ENCODE measurements at places on chromosomes 2 and 18. TPM values are rescaled to one million over a fixed set of nuclear protein-coding genes. Genes with fewer than 3 reads are reported as not detected.

SKOR2 gene
- not detected for total RNA-seq

RGPD3 gene
- total RNA-seq = 0.05 TPM

TNS1 gene
- 3.2 TPM for total RNA-seq

SERPINB11 gene
- total RNA-seq = not detected

GRCh38 chr2:59868981-59869380 is 684.5 kb downstream of the BCL11A start:
- H3K4me1 ChIP-seq = no peaks in the 10 kb centered on the region
- H3K36me3 ChIP-seq = no peaks in the 10 kb centered on the region
- no peak overlapping the region for H3K27ac ChIP-seq

DNA sequence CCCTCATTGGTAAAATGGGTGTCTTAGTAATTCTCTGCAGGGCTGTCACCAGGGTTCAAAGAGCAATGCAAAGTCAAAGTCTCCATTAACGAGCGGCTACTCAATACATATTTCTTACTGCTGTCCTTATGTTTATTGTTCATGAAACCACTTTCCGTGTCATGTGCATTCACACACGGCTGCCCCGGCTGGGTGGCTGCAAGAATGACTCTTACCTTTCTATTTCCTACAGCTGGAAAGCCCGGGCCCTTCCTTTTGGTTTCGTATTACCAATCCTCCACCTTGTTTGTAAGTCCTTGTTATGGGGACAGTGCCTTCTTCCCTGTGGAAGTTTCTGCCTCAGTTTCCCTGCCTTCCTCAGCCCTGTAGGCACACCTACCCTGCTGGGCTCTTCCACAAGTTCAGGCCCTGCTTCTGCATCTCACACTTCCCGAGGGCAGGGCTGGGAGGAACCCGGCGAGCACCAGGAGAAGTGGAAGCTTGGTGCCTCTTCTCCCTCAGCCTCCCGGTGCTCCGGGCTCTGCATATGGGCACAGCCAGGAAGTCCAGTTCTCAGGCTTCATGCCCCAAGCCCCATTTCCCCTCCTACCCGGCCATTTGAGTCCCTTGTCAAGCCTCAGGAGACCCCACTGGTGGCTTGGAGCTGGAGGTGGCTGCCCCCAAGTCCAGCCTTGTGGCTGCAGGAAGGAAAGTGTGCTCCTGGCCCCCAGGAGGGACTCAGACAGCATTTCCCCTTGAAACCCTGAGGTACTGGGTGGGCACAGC is 18.7 kb upstream of the ACKR3 start:
- peak; percentile 40 for DNase-seq
- peaks cover 67% of the 10 kb centered on the region for H3K36me3 ChIP-seq

DNA sequence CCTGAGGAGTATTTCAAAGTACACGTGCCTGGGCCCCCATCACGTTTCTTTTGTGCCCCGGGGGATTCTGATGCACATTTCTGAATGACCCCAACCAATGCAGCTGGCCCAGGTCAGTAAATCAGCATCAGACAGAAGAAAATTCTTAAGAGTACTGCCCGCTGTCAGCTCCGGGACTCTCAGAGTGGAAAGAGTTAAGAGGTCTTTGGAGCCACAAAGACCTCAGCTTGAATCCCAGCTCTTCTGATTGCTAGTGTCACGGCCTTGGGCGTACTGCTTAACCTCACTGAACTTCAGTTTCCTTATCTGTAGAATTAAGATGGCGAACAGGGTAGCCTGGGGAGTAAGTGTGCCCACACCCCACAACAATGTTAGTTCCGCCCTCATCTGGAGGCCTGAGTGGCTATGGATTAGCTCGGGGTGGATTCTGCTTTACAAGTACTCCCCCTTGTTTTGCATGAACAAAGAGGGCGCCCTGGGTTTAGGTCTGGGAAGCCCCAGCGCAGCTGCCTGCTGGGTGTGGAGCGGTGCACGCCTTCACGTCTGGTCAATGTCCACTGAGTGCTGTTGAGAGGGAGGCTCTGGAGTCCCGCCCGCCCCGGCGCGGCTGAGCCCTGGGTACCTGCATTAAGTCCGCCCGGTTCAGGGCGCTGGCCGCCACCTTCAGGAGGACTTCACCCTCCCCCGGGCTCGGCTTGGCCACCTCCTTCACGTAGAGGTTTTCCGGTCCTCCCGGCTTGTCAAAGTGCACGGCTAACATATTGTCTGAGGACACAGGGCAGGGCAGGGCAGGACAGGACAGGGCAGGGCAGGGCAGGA is 858 bp downstream of the TP53I3 start:
- no peaks in the 10 kb centered on the region for H3K27me3 ChIP-seq
- H3K27ac ChIP-seq = peak overlapping the region; percentile 85
- H3K4me1 ChIP-seq = peaks cover 21% of the 10 kb centered on the region
- peaks cover 10% of the 10 kb centered on the region for H3K36me3 ChIP-seq
- peak; percentile 58 for DNase-seq

DNA sequence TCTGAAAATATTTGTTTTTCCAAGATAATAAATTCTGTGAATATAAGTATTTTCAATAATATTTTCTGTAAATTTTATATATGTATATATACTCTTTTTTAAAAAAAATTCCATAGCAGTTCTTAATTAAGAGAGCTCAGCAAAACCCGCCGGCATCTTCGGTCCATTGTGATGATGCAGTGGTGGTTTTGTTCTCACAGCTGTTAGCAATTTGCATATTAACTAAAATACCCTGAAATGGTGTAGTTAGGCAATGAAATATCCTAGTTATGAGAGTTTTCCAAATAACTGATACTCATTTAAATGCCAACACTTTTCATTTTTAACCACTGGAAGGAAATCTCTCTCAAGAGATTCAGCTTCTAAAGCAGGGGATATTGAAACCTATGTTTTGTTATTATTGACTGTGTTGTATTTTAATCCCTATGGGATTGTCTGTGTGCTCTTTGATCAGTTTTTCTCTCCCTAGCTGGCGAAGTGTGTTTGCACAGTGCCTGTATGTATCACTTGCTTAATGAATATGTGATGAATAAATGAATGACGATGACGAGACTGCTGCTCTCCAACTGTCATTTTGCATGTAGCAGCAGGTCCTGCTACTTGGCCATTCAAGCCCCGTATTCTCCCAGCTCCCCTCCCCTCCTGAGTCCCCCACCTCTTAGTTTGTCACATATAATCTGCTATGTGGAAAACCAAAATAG is 42.4 kb downstream of the PSMG2 start:
- H3K36me3 ChIP-seq = no peaks in the 10 kb centered on the region
- H3K4me1 ChIP-seq = peaks cover 8% of the 10 kb centered on the region
- H3K4me3 ChIP-seq = no peak overlapping the region
- peaks cover 4% of the 10 kb centered on the region for H3K27me3 ChIP-seq

- H3K4me1 ChIP-seq = no peaks in the 10 kb centered on the region
- no peaks in the 10 kb centered on the region for H3K36me3 ChIP-seq
- H3K4me3 ChIP-seq = no peak overlapping the region
- H3K27ac ChIP-seq = no peak overlapping the region
Observed at GRCh38 chr18:30999887-31000628, 42.5 kb downstream of the DSC3 start.

- H3K4me1 ChIP-seq = peaks cover 3% of the 10 kb centered on the region
- H3K4me3 ChIP-seq = peak overlapping the region; percentile 7
- peaks cover 62% of the 10 kb centered on the region for H3K27me3 ChIP-seq
- no peak overlapping the region for H3K27ac ChIP-seq
Observed at GRCh38 chr2:15940661-15941480, 521 bp downstream of the MYCN start.

GRCh38 chr2:31110431-31110830 is 27.8 kb downstream of the GALNT14 start:
- no peaks in the 10 kb centered on the region for H3K4me1 ChIP-seq
- H3K27me3 ChIP-seq = peaks cover 17% of the 10 kb centered on the region
- H3K4me3 ChIP-seq = no peak overlapping the region
- H3K36me3 ChIP-seq = no peaks in the 10 kb centered on the region

- DNase-seq = peak; percentile 66
- H3K36me3 ChIP-seq = peaks cover 10% of the 10 kb centered on the region
- H3K4me3 ChIP-seq = peak within 1 kb of the TSS; percentile 92
- peaks cover 44% of the 10 kb centered on the region for H3K4me1 ChIP-seq
- peak within 1 kb of the TSS; percentile 99 for H3K27ac ChIP-seq
Observed at GRCh38 chr18:3450012-3450798, at the start of gene TGIF1. TSS of gene TGIF1 (plus strand) at chr18:3450172. CDS start at chr18:3450490, 318 bp downstream.

DNA sequence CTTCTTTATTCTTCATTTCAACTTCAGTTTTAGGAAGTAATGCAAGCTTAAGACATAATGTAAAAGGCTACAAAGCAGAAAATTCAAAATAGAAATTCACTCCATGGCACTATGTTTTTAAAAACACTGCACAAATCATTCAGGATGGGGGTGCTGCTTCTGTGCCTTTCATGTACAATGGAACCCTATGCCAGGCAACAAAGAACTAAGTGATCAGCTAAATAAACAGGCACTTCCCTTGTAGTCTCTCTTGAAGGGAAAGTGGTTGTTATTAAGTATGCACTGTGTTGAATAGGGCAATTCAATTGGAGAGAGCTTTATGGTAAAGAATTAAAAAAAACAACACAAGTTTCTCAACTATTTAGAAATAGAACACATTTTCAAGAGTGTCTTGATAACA is 10.9 kb upstream of the ERBB4 start:
- H3K36me3 ChIP-seq = no peaks in the 10 kb centered on the region
- no peak overlapping the region for H3K27ac ChIP-seq
- DNase-seq = no peak
- no peak overlapping the region for H3K4me3 ChIP-seq

GRCh38 chr2:71474116-71474743 is 20.9 kb downstream of the DYSF start:
- no peaks in the 10 kb centered on the region for H3K36me3 ChIP-seq
- DNase-seq = no peak
- H3K27me3 ChIP-seq = peaks cover 18% of the 10 kb centered on the region
- H3K4me3 ChIP-seq = no peak overlapping the region

DNA sequence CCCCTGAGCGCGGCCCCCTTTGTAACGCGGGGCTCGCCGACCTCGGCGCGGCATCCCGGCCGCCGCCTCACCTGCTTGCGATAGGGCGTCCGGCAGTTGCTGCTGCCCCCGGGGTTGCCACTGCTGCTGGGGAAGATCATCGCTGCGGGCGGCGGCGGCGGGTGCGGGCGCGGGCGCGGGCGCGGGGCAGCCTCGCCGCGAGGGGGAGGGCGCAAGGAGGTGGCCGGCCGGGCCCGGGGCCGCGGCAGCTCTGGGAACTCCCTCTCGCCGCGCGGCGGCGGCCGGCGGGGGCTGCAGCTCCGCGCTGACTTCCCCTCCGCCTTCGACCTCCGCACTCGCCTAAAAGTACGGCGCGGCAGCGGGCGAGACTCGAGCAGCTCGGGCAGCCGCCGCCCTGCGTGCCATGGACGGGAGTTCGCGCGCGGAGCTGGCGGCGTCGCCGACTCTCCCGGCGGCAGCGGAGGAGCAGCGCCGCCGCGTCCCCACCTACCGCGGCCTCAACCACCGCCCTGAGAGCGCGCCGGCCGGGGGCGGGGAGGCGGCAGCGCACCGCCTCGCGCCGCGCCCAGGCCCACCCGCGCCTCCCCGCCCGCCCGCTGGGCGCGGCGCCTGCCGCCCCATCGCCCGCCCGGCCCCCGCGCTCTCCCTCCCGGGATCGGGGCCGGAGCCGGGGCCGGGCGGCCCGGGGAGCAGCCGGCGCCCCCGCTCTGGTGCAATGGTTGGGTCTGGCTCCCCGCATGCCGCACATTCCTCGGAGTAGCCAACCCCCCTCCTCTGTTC is 86.0 kb downstream of the RBMS1 start:
- peaks cover 82% of the 10 kb centered on the region for H3K4me1 ChIP-seq
- H3K27ac ChIP-seq = peak overlapping the region; percentile 69
- peaks cover 30% of the 10 kb centered on the region for H3K36me3 ChIP-seq
- peak overlapping the region; percentile 93 for H3K4me3 ChIP-seq
- DNase-seq = peak; percentile 61
- H3K27me3 ChIP-seq = peaks cover 3% of the 10 kb centered on the region

GRCh38 chr2:54757500-54757899 is 34.0 kb downstream of the EML6 start:
- no peak overlapping the region for H3K27ac ChIP-seq
- peaks cover 7% of the 10 kb centered on the region for H3K4me1 ChIP-seq
- H3K27me3 ChIP-seq = peaks cover 12% of the 10 kb centered on the region

GRCh38 chr2:25098670-25099486 is 57.0 kb downstream of the EFR3B start:
- H3K27ac ChIP-seq = no peak overlapping the region
- no peak overlapping the region for H3K4me3 ChIP-seq
- H3K4me1 ChIP-seq = peaks cover 1% of the 10 kb centered on the region
- no peaks in the 10 kb centered on the region for H3K36me3 ChIP-seq
- DNase-seq = no peak
- H3K27me3 ChIP-seq = peaks cover 12% of the 10 kb centered on the region

DNA sequence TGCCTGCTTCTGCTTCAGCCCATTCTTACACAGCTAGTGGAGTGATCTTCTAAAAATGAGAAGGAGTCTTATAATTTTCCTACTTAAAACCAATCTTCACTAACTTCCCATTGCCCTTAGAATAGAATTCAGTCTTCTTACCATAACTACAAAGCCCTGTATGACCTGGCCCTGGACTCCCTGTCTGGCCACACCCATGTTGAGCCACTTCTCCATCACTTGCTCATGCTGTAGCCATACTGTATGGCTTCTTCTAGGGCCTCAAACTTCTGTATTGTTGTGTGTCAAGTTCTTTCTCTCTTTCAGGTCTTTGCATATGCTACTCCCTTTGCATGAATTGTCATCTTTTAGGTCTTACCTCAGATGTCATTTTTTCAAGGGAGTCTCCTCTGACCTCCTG is 11.2 kb downstream of the DGUOK start:
- H3K4me3 ChIP-seq = no peak overlapping the region
- H3K4me1 ChIP-seq = peaks cover 56% of the 10 kb centered on the region
- no peaks in the 10 kb centered on the region for H3K27me3 ChIP-seq
- peaks cover 69% of the 10 kb centered on the region for H3K36me3 ChIP-seq

DNA sequence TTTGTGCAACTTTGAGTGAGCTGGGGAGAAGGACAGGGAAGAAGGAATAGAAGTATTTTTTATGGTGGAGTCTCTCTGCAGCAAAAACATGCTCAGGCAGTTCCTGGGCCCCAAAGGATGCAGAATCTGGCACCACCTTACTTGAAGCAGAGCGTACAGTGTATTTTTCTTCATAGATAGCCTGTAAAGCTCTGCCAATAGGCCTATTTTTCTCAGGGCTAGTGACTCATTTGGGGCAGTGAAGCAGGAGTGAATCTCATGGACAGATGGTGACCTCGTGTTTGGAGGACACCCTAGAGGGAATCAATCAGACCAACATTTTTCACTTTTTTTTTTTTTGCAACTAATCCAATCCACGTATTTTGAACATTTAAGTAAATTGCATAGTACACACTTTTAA is 268.1 kb upstream of the CXCR4 start:
- no peak overlapping the region for H3K27ac ChIP-seq
- H3K4me3 ChIP-seq = no peak overlapping the region
- no peaks in the 10 kb centered on the region for H3K27me3 ChIP-seq

DNA sequence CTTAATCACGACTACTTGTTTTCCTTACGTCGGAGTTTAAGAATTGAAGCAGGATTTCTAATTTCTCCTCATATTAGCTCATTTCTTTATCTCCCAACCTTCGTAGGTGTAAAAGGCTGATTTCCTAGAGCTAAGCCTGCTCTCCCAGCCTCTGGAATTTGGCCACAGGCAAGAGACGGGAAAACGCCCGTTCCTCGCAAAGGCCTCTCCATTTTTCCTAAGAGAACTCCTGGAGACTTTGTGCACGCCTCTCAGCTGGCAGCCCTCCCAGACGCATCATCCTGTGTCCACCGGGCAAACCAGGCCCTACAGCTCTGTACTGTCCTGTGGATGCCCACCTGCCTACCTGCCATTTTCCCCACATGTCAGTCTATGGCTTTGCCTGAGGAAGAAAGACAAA is 106.3 kb downstream of the FTCDNL1 start:
- peaks cover 3% of the 10 kb centered on the region for H3K4me1 ChIP-seq
- no peak overlapping the region for H3K27ac ChIP-seq
- no peaks in the 10 kb centered on the region for H3K36me3 ChIP-seq
- H3K27me3 ChIP-seq = peaks cover 8% of the 10 kb centered on the region
